ENCODE measurements at places on chromosomes 5 and 9.
A peak's percentile ranks its signal among the peaks of the same experiment; 100 is the strongest.

DNA sequence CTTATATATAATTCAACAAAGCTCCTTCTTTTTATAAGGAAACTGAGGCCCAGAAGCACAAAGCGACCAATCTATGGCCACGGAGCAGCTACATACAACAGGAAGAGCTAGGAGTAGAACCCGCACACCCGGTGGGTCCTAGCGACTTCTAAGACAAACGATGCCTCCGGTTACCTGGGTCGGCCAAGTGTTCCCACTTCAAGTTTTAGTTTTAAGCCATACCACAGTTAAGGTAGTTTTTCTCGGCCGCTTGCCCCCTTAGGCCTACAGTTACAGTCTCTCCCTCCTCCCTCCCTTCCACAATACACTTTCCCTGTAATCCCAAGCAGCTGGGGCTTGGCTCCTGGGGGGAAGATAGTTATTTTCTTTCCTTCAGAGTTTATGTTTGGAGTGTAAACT is 533 bp downstream of the SREK1IP1 start:
- peak; percentile 13 for DNase-seq

GRCh38 chr5:35887321-35888100 is 30.8 kb downstream of the IL7R start:
- DNase-seq = no peak

DNA sequence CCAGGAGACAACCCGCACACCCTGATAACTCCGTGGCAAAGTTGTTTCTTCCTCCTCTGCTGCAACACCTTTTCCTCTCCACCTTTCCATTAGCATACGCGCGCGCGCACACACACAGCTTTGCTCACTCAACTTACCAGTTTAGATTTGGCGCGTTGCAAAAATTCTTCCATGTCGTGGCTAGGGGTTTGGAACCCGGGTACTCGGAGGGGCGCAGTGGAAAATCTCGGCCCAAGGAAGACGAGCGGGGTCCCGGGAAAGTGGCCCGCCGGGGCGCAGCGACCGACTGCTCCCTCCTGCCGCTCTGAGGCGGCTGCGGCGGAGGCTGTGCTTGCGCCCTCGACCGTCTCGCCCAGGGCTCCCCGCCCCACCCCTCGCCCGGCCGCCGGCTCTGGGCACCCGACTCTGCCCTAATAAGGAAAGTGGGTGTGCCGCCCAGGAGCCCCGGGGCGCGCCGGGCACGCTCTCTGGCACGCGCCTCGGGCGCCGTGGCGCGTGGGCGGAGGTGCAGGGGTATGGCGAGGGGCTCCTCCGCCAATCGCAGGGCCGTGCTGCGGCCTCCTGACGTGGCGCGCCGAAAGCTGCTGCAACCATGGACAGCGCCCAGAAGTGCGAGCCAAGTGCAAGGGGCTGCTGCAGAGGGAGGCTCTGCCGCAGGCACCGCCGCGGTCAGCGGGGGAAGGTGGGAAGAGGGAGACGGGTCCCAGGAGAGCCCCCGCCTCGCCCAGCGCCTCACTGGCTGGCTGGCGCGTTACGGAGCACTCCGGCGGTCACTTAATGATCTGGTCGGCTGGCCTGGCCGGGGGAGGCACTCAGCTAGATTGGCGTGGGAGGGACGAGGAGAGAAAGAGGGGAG is at the start of gene PRUNE2:
Gene PRUNE2, minus strand, starts transcription at position 324 of the 856 bp plus-strand sequence. Its CDS starts 151 bp downstream, at position 173.
- DNase-seq = peak; percentile 29

DNA sequence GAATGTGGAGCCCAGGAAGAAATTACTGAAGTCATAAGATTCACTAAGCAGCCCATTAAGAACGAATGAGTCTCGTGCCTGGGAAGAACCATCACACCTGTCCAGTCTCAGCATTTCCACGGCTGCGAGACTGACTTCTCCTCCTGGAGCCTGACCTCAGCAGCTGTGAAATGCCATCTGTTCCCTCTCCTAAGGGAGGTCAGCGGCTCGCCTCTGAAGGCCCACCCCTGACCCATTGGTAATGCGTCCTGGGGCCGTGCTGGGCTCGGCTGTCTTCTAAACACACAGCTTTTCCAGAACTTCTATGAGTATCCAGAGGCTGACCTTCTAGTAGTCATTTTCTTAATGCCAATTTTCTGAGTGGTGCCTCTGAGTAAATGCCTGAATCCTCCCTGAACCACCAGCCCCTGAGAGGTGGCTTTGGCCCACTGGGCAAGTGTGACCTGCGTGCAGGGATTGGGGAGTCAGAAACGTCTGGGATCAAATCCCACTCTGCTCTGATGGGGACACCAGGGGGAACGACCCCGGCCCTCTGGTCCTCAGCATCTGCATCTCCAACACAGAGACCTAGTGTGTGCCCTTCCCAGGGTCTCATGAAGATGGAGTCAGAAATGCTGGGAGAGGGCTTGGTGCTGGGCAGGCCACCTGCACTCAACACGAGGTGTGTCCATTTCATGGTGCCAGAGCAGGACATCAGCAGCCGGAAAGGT is 5.7 kb downstream of the SLC6A3 start:
- DNase-seq = no peak

- DNase-seq = no peak
These were observed 51.4 kb downstream of the PFDN1 start for GRCh38 chr5:140251527-140251973.

DNA sequence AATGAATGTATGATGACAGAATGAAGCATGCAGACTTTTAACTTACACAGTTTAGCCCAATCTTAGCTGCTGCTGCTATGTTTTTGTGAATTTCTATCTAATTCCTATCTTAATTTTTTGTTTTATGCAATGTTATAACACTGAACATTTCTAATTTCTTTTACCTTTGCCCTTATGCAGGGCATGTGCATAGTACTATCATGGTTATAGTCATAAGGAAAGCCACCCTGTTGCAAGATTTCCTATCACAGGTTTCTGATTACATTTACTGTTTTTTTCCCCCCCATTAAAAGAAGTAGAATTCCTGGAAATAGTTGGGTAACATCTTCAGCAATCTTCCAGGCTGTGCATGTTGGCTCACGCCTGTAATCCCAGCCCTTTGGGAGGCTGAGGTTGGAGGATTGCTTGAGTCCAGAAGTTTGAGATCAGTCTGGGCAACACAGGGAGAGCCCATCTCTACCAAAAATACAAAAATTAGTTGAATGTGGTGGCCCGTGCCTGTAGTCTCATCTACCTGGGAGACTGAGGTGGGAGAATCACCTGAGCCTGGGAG is 164.4 kb downstream of the KDM4C start:
- no peak for DNase-seq

GRCh38 chr5:172446336-172447051 is 7.8 kb downstream of the SH3PXD2B start:
- no peak for DNase-seq

GRCh38 chr5:168147568-168148360 is 143.7 kb upstream of the WWC1 start:
- no peak for DNase-seq

GRCh38 chr9:112535301-112535700 is 48.7 kb downstream of the KIAA1958 start:
- DNase-seq = no peak

DNA sequence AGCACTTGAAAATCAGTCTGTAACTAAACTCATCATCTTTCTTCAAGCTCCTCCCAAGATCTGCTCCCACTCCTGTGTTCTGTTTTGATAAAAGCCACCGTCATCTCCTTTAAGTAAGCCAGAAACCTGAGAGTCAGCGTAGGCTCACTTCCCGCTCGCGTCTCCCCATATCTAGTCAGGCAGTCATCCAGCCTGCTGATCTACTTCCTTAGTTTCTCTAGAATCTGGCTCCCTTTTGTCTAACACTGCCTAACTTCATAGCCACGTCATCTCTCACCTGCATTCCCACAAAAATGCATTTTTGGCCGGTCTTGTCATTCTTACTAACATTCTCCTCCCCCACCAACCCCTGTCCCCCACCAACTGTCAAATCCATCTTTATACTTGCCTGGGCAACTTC is 3.0 kb upstream of the TJP2 start:
- no peak for DNase-seq

GRCh38 chr5:132898094-132898493 is 24.6 kb downstream of the LEAP2 start:
- no peak for DNase-seq

DNA sequence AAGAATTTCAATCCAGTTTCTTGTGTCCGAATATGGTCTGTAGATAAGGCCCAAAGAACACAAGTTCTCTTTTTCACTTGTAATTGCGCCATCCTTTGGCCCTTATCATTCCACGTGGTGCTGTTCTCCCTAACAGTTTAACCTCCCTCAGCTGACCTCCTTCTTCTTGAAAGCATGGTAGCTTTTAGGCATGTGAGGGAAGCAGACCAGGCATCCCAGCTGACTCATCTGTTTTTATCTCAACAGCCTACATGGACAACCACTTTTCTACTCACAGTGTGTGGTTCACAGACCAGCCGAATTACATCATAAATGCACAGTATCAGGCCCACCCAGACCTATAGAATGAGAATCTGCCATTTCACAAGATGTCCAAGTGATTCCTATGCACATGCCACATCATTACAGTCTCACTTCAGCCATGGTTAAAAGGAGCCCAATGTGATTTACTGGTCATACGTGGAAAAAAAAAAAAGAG is 26.9 kb upstream of the PLIN2 start:
- no peak for DNase-seq

DNA sequence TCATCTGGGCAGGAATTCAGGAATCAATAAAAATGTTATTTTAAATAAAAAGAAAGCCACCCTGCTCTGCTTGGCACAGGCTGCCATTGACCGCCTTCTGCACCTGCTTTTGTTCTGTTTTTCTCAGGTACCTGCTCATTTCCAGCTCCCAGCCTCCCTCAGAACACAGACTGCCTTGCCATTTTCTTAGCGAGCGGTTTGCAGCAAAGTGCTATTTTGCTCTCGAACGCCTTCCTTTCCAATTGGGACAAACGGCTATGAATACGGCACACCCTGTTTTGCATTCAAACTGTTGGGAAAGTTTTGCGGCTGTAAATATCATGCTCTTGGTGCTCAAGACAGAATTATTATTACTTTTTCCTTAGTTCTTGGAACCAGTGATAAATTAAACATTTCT is 25.1 kb upstream of the FCN1 start:
- DNase-seq = no peak

- no peak for DNase-seq
These were observed 46.5 kb upstream of the TNFAIP8 start for GRCh38 chr5:119309326-119309725.

- DNase-seq = no peak
These were observed 87.0 kb downstream of the IARS1 start for GRCh38 chr9:92206488-92206887.

GRCh38 chr5:10354048-10354872 is 765 bp downstream of the MARCHF6 start:
- no peak for DNase-seq

- DNase-seq = peak; percentile 67
These were observed 664.8 kb upstream of the ZNF608 start for GRCh38 chr5:125411071-125411743.

DNA sequence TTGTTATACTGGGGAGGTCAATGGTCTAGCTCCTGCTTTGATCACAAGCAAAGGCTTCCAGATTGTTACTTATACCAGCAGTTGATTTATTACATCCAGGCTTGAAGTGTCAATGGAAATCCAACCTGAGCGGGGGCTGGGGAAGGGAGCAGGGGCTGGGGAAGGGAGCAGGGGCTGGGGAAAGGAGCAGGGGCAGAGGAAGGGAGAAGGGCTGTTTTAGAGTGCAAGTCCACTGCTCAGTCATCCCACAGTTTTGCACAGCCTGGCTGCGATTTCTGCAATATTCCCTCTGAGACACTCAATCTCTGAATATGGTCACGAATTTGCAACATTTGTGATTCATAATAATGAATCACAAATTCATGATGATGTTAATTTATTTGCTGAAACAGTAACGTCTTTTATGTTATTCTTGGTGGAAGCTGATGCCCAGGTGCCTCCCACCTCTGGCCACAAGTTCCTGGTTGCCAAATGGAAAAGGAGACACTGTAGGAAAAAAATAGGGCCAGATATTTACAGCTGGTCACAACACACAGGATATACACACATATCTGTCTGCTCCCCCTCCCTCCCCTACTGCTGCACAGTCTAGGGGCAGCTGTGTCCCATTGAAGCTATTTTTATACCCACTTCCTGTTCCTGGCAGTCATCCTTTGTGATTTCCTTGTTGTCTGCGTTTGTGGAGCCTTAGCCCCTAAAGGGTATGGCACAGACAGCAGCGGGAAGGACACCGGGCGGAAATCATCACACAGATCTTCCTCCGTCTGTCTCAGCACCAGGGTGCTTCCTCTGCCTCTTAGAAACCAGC is 325.1 kb downstream of the GADD45G start:
- DNase-seq = no peak

DNA sequence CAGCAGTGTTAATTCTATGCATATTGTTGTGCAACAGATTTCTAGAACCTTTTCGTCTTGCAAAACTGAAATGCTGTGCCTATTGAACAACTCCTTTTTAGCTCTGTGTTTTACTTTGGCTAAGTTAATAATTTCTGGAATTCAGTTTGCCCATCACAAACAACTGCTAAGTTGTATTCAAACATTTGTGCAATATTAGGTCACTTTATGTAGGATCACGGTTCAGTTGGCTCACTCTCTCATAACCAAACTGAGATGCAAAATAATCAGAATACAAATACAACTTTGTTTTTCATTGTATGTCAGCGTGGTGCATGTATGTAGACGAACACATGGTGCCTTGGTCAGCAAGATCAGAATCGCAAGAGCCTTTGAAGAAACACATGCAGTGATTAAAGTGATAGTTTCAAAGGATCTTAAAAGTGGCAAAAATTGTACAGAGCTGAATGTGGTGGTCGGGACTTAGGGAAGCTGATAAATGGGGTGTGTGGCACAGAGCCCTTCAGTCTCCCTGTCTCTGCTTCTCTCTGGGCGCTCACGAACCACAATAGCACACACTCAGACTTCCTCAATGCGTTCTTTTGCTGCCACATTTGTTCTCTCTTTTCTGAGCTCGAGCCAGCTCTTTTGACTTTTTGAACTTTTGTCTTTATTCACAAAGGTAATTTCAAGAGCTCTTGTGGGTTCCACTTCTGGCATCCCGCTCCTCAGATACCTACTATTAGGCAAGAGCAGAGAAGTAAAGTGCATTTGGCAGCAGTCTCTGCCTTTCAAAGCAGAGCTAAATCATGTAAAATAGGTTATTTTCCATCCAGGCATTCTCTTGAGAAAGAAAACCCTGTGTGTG is 112.4 kb upstream of the CTSL start:
- no peak for DNase-seq

- no peak for DNase-seq
These were observed 592.0 kb downstream of the BNC2 start for GRCh38 chr9:16278326-16278999.
